ENCODE measurements at places on chromosomes 1 and 21. TPM values are rescaled to one million over a fixed set of nuclear protein-coding genes. Genes with fewer than 3 reads are reported as not detected.

GRCh38 chr1:86207323-86207722, 50.8 kb upstream of the COL24A1 start:
- DNase-seq = no peak

DNA sequence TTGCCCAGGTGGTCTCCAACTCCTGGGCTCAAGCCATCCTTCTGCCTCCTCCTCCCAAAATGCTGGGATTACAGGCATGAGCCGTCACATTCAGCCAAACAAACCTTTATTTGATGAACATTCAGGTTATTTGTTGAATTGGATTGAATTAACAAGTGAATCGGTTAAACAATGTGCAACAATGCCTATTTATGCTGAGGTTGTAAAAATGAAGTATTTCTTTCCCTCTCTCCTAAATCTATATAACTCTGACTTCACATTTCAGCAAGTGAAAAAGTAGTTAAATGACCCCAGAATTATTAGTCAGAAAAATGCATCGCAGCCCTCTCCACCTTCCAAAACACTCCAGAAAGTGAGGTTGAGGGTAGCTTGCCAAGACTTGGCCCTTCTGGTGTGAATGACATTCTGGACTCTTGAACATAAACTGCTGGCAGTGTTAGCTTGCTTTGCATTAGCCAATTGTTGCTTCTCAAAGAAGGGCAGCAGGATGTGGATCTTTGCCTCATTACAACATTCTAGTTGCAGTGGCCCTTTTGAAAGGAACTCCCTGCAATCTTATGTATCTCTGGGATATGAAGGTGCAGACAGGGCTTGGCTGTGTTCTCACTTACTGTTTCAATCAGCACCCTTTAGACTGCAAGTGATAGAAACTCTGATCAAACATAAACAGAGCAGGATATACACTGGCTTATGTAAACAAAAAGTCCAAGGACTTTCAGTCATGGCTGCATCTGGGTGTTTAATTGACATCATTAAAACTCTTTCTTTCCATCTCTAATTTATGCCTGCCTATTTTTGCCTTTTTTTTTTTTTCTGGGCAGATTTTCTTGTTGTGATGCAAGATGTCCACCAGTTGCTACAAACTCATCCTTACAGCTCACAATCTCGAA, 22.4 kb downstream of the EDN2 start:
- no peak for DNase-seq

DNA sequence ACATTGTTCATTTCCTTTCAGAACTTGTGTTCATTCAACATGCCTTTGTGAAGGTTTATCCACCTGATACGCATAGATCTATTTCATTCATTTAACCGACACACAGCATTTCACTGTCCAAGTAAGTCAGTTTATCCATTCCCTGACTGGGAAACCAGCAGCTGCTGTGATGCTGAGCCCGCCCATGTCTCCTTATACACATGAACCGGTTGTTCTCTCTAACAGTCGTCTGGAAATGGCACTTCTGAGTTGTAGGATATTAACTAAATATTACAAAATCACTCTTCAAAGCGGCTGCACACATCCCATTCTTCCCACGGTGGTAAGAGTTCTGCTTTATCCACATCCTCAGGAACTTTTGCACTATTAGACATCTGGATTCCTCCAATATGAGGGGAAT, 71.1 kb downstream of the NPHP4 start:
- no peak for DNase-seq

- no peak for DNase-seq
Measured at GRCh38 chr1:96926176-96926575, 204.6 kb downstream of the PTBP2 start.

The RXFP4 gene
- not detected for total RNA-seq

DNA sequence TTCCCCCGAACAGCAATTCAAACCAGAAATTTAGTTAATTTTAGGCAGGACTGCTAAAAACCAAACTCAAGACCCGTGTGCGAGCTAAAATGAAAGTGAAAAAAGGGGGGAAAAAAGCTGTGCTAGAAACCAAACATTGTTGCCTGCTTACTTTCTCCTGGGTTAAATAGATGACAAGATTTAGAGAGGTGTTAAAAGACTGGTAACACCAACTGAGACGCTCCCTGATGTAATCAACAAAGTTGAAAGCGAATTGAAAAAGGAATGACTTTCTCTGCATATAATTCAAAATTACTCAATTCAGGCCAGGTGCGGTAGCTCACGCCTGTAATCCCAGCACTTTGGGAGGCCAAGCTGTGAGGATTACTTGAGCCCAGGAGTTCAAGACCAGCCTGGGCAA, 6.8 kb downstream of the CDCA8 start:
- no peak for DNase-seq

The PPIAL4G gene
- total RNA-seq = not detected

The LHX8 gene
- total RNA-seq = 0.27 TPM

DNA sequence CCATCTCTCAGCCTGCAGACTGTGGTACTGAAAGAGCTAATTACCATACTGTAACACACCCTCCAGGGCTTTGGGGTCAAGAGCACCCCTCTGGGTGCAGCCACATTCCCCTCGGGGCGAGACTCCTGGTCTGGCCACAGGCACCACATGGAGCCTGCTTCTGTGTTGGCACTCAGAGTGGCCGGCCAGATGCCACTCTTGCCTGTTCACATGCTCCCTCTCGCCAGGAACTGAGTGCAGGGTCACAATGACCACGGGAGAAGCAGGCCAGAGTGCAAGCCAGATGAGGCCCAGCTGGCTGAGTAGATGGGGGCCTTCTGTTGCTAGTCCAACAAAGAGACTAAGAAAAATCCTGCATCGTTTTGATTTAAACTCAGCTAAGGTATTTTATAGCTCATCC, 864.0 kb downstream of the KCNT2 start:
- DNase-seq = no peak

DNA sequence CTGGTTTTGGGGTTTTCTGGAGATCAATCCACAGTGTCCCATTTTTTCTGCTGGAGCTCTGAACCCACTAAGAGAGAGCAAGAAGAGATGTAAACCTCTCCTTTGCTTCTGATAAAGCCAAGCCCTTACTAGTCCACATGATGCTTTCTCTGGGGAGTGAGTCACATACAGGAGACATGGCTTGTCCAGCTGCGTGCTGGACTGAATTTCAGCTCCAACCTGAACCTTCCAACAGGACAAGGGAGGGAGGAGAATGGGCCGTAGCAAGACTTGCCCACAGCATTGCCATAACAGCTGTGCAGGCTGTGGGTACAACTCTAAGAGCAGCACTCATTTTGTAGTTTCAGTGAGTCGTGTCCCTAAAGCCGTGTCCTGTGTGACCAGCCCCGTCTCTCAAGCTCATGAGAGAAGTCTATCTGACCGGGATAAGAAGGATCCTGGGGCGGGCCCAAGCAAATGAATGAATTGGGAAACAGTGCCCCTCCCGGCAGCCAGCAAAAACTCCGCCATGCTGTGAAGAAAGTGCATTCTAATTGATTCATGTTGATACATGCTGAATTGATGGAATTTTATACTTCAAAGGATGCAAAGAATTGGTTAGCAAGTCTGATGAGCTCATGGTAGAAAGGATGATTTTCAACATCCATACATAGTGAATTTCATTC, 195.2 kb downstream of the GABPA start:
- peak; percentile 38 for DNase-seq

DNA sequence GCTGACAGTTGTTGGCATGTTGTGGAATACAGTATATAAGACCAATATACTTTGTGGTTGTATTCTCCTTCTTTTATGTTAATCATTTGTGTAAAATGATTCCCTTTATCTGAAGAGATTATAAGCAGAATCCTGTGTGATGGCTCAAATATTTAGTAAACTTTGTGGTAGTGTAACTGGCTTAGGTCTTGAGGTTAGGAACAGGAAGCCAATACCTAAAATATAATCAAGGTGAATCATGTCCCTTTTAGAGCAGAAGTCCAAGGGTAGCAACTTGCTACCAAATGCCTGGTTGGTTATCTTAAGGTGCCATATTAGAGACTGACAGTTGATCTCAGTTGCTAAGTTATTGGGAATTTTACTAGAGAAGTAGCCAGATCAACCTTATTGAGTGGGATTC, 398.5 kb upstream of the ADAMTS5 start:
- DNase-seq = no peak

- DNase-seq = no peak
Measured at GRCh38 chr1:246609632-246610031, 43.4 kb downstream of the CNST start.

DNA sequence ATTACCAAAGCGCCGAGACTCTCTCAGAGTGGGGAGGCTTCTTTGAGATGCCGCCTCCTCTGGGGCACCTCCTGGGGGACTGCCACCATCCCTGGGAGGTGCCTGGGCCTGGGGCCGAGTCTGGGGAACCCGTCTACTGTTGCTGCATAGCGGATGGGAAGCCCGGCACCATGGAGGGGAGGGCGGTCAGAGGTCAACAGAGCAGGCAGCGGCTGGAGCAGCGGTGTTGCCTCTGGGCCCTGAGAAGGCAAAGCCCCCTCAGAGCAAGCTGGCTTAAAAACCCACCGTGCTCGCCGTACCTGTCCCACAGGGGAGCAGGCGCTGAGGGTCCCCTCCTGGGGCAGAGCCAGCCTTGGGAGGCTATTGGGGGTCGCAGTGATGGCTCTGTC, 62.0 kb downstream of the ARHGEF16 start:
- DNase-seq = no peak

- DNase-seq = no peak
Measured at GRCh38 chr1:98304888-98305287, 356.6 kb upstream of the SNX7 start.

The UBL4B gene
- total RNA-seq = not detected

The SHISAL2A gene
- not detected for total RNA-seq

GRCh38 chr1:84936116-84936810, 43.3 kb upstream of the LPAR3 start:
- DNase-seq = peak; percentile 87

GRCh38 chr1:204255966-204256365, 42.2 kb upstream of the GOLT1A start:
- DNase-seq = peak; percentile 54

GRCh38 chr1:246778663-246779062, 54.5 kb downstream of the SCCPDH start:
- no peak for DNase-seq

- no peak for DNase-seq
Measured at GRCh38 chr1:115697619-115698018, 55.8 kb downstream of the VANGL1 start.

GRCh38 chr1:235867903-235868469, 1.3 kb upstream of the LYST start:
- no peak for DNase-seq

The DNAH14 gene
- 55.3 TPM for total RNA-seq

The MATN1 gene
- 0.31 TPM for total RNA-seq

- DNase-seq = no peak
Measured at GRCh38 chr1:200506471-200506870, 96.6 kb upstream of the ZNF281 start.

- DNase-seq = no peak
Measured at GRCh38 chr1:14478120-14478519, 120.4 kb upstream of the KAZN start.

The S100A7 gene
- not detected for total RNA-seq

- no peak for DNase-seq
Measured at GRCh38 chr1:214707306-214708087, 104.5 kb downstream of the CENPF start.

DNA sequence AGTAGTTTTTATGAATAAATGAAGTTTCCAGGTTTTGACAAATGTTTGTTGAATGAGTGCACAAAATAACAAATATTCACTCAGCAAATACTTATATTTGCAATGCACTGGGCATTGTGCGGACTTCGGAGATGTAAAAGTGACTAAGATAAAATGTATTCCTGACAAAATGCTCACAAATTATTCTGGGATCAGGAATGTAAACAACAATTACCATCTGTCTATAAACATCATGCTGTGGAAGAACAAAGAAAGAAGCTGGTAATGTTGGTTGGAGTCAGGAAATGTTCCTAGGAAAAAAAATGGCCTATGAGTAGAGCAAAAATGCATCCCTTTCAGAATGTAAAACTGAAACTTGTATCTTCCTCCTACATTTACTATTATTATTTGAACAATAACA, 68.5 kb downstream of the CRB1 start:
- no peak for DNase-seq

The UMODL1 gene
- not detected for total RNA-seq

GRCh38 chr1:89311757-89312156, 39.1 kb upstream of the GBP5 start:
- DNase-seq = no peak

GRCh38 chr1:26820784-26821269, 5.7 kb upstream of the ZDHHC18 start:
- DNase-seq = peak; percentile 27

The CD84 gene
- total RNA-seq = not detected

The KCNA10 gene
- not detected for total RNA-seq

- DNase-seq = no peak
Measured at GRCh38 chr1:96721053-96721415, 550 bp upstream of the PTBP2 start.

The KIF2C gene
- 62.9 TPM for total RNA-seq

GRCh38 chr1:228020686-228021354, 14.0 kb downstream of the WNT3A start:
- DNase-seq = no peak

GRCh38 chr1:180519846-180520245, 17.5 kb upstream of the ACBD6 start:
- DNase-seq = no peak

The TP53BP2 gene
- total RNA-seq = 33.9 TPM

DNA sequence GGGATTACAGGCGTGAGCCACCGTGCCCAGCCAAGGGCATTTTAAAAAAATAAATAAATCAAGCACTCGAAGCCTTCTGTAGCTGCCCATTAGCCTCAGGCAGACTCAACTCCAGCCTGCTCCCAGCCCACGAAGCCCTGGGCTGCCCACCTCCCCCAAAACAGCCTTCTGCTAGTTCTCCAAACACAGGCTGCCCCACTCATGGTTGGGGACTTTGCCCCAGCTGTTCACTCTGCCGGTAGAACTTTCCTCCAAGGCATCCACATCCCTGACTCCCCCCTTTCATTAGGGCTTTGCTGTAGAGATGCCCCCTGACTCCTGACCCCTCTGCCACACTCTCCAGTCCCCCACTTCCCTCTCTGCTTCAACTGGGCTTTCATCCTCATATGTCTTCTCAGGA, 29.7 kb upstream of the LAPTM5 start:
- no peak for DNase-seq

- no peak for DNase-seq
Measured at GRCh38 chr1:2617971-2618470, 14.8 kb downstream of the MMEL1 start.

The GLUL gene
- 359 TPM for total RNA-seq

DNA sequence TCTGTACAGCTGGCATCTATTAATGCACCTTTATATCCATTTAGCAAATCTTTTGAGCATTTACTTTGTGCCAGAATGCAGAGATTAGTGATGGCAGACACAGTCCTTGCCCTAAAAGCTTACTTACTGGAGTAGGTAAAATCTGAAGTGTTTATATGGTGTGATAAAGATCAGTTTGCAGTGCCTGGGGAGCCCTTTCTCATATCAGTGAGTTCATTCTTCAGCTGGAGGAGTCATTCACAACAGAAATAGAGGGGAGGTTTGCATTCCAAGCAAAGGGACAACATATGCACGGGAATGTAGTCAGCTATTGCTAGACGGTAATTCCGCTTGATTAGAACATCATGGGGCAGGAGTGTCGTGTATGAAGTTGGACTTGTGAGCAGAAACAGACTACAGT, 8.4 kb downstream of the SLC35F3 start:
- DNase-seq = no peak

- no peak for DNase-seq
Measured at GRCh38 chr1:177902266-177902665, 67.6 kb downstream of the SEC16B start.

GRCh38 chr1:171344473-171344820, 30.5 kb downstream of the FMO4 start:
- no peak for DNase-seq
